ENCODE measurements at places on chromosomes 7 and 10.

GRCh38 chr10:74910241-74910975 lies 84.0 kb downstream of the KAT6B start:
- no peak for DNase-seq

- no peak for DNase-seq
Observed at GRCh38 chr10:61894133-61894532, 7.4 kb upstream of the ARID5B start.

- no peak for DNase-seq
Observed at GRCh38 chr10:9260690-9261089, 1206.2 kb downstream of the GATA3 start.

DNA sequence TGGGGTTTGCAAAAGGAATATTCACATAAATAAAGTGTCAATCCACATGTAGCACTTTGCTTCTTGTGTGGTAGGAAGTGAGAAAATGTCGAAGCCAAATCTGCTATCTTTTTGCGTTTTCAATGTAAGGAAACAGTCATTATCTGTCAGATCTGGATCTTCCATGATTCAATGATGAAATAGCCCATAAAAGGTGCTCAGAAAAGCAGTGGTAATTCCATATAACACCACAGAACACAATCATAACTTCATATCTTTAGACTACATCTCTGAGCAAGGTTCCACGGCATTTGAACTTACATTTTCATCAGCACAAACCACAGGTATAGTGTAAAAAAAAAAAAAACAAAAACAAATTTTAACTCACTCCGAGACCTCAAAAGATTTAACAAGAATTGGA lies 39.9 kb upstream of the EGR2 start:
- no peak for DNase-seq

- no peak for DNase-seq
Observed at GRCh38 chr7:42099066-42099465, 137.9 kb downstream of the GLI3 start.

- no peak for DNase-seq
Observed at GRCh38 chr7:4779118-4779517, 3.7 kb downstream of the AP5Z1 start.

DNA sequence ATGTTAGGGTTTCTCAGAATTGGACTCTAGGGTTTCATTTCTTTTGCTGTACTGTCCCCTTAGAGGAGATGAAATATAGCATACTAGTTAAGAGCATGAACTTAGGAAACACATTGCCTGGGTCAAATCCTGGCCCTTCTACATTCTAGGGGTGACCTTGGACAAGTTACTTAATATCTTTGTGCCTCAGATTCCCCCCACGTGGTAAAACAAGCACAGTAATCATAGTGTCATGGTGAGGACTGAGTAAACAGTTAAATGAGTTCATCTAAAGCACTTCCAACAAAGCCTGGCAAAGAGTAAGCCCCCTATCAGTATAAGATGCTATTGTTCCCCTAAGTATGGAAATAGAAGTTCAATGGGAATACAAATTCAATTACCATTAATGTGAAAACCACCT lies 5.1 kb downstream of the DPY19L1 start:
- no peak for DNase-seq

DNA sequence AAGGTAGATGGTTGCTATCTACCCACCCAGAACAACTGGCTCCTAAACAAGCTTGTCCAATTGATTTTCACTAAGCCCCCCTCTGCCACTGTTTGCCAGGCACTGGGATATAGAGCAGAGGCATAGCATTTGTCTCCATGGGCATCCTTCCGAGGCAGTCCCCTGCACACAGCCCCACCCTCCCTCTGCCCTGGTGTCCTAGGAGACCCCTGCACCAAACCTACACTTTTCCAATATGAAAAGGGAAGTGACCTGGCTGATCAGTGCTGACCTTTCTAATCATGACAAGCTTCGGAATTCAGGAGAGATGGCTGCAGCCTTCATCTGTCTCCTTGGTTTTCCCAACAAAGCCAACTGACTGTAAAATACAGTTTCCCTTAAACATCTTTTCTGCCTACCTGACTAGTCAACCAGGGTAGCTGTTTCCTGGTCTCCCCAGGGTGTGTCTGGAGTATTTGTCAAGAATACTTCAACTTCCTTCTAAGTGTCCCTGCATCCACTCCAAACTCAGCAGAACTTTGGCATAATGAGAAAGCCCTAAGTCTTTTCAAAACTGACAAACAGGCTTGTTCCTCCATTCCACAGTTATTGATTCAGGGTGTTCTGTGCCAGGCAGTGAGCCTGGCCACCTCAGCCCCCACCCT lies 7.6 kb upstream of the SLC18A3 start:
- no peak for DNase-seq

- DNase-seq: no peak
Observed at GRCh38 chr7:87575521-87575920, 25.2 kb downstream of the ABCB1 start.

DNA sequence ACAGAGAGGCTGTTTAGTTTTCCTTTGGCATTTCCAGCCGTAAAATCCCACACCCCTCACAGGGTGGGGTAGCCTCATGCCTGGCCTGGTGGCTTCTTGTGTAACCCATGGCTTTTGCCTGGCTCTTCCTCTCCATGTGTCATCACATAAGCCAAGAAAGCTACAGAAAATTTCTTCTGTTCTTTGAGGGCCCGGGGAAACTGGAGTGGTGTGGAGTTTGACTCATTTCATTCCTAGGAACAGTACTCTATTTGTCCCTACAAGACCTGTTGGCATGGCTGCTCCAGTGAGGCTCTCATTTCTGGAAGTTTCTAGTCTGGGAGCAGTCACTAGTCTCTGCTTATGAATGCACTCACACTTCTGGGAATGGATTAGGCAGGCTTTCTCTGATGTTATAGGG lies 523.9 kb downstream of the SUGCT start:
- DNase-seq: no peak

DNA sequence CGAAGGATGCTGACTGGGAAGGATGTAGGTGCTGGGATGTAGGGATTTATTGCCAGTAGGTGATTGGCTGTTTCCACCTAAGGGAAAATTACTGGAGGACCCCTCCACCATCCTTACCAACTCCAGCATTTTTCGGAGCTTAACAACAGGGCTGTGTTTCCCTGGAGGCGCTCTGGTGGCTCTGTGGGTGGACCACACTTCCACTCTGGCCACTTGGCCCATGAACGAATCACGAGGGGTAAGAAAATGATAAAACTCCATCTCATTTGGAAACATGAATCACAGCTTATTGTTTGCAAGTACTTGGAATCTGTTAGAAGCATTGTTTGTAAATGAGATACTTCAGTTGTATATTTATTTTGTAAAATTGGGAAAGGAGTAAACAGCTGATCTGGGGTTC lies 3.0 kb downstream of the DOCK1 start:
- DNase-seq: no peak

- no peak for DNase-seq
Observed at GRCh38 chr7:17709599-17709998, 230.7 kb downstream of the SNX13 start.

DNA sequence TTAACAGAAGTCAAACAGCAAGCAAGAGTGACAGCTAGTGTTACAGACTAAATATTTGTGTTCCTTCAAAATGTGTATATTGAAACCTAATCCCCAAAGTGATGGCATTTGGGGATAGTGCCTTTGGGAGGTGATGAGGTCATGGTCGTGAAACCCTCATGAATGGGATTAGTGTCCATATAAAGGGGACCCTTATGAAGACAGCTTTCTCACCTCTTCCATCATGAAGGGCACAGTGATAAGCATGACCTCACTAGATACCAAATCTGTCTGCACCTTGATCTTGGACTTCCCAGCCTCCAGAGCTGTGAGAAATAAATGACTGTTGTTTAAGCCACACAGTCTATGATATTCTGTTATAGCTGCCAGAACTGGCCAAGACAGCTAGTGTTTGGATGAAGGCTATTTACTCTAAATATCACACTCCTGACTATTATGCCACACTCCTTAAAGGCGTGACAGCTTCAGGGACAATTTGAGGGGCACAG lies 235.7 kb upstream of the TMEM72 start:
- no peak for DNase-seq

- no peak for DNase-seq
Observed at GRCh38 chr10:101001659-101002035, 2.0 kb downstream of the LZTS2 start.

GRCh38 chr7:27112955-27113949 lies 10.8 kb upstream of the HOXA2 start:
- DNase-seq: peak; percentile 71

- no peak for DNase-seq
Observed at GRCh38 chr10:78596556-78596955, 472.2 kb upstream of the ZMIZ1 start.

All from retina (tissue), 1 donor.